ENCODE measurements at places on chromosomes 3 and 15.

DNA sequence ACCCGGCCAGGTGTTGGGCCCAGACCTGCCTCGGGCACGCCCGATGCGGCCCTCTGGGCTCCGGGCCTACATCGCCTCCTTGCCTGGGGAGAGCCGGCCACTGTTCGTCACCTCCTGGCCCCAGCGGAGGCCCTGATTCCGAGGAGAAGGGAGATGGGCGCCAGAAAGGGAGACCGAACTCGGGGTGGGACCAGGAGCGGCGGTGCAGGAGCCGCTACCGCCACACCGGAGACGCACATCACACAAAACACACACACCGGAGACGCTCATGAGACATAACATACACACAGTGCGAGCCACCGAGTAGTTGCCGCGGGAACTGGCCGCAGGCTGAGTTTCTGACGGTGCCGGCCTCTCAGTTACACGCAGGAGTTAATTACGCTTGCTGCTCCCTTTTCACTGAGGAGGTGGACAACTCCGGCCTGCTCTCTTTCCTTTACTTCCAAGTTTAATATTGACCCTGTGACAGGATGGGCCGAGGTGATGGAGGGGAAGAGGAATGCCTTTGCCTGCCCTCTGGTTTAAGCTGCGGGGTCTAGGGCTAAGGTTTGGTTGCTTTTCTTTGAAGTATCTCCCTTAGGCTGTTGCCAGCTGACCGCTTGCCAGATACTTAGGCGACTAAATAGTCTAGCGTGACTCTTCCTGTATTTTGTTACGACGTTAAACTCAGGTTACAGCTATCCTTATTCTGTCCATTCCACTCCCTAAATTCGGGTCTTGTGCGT, 570 bp downstream of the PCNP start:
- peak; percentile 59 for DNase-seq

DNA sequence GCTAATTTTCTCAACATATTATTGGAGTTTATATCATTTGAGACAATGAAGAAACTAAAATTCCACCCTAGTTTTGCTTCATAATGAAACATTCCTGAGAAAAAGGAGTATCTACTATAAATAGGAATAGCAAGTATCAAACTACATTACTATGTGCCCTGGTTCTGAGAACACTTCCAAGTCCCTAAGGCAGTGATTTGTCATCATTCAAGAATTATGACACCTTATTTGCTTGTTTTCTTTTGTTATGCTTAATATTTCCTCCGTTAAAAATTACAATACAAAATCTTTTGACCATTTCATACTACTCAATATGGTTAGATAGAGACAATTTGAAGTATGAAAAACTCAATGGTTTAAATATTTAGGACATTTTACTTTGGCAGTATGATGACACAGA, 707.8 kb upstream of the GOLIM4 start:
- no peak for DNase-seq

DNA sequence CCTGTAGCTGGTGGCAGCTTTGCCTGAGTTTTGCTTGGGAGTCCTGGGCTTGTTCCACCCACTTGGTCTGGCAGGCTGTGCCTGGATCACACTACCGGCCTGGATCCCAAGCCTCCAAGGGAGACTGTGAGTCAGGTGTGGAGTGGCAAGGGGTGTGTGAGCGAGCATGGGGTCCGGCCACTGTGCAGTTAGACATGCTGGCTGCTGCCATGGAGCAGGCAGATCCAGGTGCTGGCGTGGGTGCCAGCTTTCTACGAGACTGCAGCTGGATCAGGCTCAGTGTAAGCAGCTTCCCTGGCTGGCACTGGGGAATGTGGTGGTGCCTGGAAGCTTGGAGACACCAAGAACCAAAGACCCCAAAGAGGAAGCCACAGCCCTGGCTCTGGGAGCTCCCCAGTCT, 102.0 kb upstream of the BNIP2 start:
- DNase-seq, result no peak

DNA sequence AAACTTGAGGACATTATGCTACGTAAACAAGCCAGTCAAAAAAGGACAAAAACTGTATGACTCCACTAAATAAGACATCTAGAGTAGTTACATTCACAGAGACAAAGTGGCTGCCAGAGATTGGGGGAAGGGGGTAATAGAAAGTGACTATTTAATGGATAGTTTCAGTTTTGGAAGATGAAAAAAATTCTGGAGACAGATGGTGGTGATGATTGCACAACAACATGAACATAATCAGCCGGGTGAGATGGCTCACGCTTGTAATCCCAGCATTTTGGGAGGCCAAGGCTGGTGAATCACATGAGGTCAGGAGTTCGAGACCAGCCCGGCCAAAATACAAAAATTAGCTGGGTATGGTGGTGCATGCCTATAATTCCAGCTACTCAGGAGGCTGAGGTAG, 40.6 kb downstream of the DPP8 start:
- DNase-seq, result no peak

- DNase-seq, result no peak
Observed at GRCh38 chr3:132840201-132840700, 118.0 kb upstream of the NPHP3 start.

Data from activated naive CD4-positive, alpha-beta T cell (primary cell).